ENCODE measurements at places on chromosomes 16 and 17.

DNA sequence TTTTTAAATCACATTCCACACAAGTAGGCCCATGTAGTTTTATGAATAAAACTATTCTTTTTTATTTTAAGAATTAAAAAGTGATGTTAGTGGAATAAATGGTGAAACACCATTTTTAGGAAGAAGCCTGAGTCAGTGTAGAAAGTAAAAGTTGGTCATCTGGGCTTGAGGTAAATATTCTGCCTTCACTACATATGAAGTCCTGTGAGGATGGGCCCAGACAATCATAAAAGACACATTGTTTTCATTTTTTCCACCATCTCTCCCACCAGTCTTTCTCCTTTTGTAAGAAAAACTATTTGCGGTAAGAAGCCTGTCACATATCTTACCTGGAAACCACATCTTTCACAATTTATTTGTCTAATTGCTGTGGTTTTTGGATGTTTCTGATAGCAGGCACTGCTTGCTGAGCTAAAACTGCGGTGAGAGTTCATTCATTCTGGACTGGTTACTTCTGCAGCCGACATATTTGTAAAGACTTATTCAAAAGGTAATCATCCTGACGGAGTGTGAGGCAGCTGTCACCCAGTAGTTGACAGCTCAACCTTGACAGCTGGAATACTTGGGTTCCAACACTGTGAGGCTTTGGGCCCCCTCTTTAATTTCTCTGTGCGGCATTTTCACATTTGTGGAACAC is 10.6 kb upstream of the RFFL start:
- no peak for DNase-seq

DNA sequence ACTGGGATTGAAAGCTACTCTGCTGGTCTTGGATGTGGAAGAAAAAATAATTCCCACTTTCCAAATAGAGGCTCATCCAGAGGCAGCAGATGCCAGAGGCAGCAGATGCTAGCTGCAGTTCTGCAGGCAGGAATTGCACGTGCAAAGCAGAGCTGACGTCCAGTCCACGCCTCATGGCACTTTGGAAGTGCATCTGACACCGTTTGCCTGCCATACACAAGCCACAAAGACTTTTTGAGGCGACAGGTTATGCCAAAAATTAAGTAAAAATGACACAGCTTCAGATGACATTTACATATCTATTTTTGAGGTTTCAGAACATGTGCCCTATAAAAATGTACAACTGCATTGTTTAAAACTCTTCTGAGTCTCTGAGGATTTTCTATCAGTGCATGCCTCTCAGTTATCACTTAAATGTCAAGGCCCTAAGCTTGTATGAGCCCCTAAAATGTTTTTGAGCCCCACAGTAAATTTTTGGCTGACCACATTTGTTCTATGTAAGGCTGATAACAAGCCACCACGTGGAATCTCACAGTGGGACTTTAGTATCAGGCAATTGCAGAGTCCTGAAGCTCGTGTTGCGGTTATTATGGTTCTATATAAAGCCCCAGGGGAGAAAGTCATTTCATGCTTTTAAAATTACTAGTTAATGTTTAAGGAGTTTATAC is 239.2 kb downstream of the PRKCA start:
- peak; percentile 45 for DNase-seq

DNA sequence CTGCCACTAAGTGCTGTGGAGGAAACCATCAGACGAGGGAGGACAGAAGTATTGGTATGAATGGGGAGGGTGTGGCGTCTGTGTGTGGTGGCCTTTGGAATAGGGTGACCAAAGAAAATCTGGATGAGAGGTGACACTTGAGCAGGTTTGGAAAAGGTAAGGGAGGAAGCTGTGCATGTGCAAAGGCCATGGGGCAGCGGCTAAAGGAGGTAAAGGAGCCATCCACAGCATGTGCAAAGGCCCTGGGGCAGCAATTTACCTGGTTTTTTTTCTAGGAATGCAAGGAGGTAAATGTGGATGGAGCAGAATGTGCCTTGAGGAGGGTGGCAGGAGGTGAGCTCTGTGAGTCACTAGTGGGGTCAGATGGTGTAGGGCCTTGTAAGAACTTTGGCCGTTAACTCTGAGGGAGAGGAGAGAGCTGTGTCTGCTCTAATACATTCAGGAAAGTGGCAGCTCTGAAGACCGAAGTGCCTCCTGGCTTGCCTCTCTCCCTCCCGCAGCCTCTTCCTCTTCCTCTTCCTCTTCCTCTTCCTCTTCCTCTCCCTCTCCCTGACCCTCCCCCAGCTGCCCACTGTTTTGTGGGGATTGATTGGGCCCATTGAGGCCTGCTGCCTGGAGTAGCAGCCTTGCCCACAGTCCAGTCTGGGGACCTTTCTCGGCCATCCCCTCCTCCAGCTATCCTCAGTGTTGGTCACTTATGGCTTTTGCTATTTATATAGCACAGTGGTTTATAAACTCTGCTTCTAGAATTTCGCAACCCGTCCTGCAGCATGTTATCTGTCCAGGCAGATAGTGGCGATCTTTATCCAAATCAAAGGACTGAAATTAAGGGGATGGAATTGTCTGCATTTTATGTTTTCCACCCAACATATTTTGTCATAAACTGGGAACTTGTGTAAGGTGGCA is 38.7 kb downstream of the CMIP start:
- no peak for DNase-seq

- DNase-seq, result no peak
Observed at GRCh38 chr17:28180449-28180848, 138.0 kb downstream of the NLK start.

GRCh38 chr16:27595993-27596392 is 46.0 kb downstream of the KATNIP start:
- no peak for DNase-seq

GRCh38 chr16:80569440-80570105 is 28.8 kb downstream of the DYNLRB2 start:
- DNase-seq, result no peak

DNA sequence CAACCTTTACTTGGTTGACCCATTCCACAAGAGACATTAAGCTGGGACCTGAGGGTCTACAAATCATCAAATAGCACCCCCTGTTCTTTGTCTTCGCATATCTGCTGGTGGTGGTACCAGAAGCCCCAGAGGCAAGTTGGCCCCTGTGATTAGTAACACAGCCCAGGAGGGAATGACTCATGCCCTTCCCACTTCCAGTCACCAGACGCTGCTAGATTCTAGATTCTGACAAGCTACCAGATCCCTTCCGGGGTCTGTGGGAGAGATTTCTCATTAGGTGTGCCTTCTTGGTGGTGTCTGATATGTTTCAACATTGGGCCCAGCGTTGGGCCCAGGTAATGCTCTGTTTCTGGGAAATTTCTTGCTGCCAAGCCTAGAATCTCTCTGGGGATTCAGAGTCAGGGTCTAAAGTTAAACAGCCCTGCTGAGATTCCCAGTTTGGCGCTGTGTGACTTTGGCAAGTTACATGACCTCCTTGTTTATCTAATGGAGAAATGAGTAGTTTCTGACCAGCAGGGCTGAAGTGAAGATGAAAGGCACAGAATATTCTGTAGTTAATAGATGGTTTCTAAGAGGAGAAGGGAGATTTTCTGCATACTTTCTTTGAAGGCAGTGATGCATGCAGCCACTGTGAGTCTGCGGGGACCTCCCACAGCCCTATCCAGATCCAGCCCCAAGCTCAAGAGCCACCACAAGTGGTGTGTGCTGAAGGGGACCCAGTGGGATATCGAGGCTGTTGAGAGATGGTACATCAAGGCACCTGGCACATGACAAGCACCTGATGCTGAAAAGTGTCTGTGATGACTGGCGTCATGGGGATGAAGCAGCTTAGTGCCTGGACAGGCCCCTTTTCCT is 3.9 kb downstream of the TRPV2 start:
- peak; percentile 23 for DNase-seq

DNA sequence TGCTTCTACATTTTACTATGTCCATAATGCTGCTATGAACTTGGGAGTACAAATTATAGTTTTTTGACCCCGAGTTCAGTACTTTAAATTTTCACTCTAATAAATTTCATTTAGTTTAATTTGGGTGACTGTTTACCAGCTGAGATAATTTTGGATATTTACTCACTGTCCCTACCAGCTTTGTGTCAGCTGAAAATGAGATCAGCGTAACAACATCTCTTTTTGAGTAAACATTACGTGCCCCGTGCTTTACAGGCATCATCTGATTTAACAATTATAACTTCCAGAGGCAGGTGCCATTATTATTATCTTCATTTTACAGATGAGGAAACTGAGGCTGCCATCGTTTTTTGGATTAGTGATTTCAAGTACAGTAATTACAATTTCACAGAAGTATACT is 15.0 kb downstream of the GFOD2 start:
- DNase-seq, result no peak

GRCh38 chr16:23509782-23510163 is 521 bp downstream of the GGA2 start:
- peak; percentile 50 for DNase-seq

- DNase-seq, result no peak
Observed at GRCh38 chr17:81203136-81203535, 19.6 kb downstream of the CEP131 start.

DNA sequence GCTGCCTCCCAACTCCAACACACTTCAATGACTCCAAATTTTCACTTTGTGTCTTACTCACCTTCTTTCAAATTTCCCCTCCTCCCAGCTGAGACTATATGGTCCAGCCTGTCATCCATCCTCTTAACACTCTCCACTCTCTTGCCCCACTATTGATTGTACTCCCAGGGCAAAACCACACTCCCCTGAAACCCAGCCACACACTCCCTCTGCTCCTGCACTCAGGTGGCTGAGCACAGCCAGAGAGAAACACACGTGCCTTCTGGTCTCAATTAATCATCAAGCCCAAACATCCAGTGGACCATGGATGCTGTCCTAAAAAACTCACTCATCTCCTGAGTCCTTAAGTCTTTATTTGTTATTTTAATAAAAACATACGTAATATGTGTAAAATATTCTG is 1026.4 kb downstream of the KCNJ18 start:
- DNase-seq, result no peak

DNA sequence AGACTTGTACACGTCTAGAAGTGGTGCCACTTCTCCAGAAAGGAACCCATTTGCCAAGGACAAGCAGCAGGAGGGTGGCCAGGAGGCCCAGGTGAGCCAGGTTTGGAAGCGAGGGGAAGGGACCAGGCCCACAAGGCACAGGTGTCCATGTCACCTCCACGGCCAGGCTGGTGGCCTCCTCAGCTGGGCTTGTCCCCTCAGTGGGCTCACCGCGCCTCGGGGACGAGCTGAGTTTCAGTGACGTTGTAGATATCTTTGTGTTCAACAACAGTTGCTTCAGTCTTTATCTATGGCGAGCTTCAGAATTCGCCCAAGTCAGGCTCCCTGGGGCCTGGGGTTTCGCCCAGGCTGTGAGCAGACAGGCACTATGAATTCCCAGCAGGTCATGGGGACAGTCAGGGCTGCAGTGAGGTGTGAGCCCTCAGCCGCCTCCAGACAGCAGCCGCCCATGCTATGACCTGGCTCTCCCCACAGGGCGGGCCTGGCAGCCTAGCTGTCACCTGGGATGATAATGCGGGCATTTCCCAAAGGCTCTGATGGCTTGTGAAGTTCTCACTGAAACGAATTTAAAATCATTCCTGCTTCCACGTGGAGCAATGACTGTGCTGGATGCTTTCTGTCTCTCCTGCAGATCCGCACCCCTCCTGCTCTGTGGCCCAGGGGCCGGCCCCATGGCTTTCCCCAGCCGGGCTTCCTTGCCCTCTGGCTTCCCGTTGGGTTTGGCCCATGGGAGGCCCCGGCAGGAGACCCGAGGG is 89.5 kb downstream of the MRC2 start:
- DNase-seq, result no peak

GRCh38 chr17:78993981-78994671 is 14.4 kb upstream of the LGALS3BP start:
- DNase-seq, result peak; percentile 15

DNA sequence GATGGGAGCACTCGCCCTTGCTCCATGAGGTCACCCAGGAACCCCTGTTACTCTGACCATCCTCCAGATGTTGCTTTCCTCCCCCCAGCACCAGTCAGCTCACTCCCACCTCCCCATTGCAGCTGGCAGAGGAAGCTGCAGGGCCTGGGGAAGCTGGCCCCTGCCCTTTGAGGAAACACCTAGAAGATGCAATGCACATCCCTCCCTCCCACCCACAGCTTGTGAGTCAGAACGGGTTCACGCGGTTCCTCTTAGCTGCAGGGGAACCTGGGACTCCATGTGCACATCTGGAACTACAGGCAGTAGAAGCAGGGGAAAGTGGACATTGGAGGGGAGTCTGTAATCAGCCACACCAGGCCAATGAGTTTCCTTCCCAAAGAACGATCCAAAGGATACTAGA is 96.9 kb downstream of the KATNIP start:
- DNase-seq, result no peak

DNA sequence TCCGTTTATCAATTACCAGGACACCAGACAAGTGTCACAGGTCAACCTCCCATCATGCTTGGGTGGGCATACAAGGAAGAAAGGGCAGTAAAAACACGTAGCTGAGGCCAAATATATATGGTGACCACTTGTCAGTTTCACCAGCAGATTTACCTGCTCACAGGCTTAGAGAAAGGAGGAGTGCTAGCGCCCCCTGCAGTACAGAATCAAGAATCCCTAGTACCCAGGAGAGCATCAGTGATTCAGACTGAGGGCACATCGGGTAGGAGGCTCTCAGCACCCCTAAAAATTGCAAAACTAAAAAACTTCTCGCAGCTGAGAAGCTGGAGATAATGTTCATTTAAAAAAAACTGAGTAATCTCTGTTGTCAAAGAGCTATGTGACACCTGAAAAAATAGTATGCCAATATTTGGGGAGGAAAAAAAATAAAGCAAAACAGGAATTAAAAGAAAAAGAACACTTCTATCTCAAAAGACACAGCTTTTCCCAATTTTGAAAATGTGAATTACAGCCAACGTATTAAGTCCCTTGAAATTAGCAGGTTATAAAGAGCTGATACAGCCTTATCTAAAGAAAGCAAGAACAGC is 21.2 kb upstream of the MON1B start:
- peak; percentile 41 for DNase-seq

DNA sequence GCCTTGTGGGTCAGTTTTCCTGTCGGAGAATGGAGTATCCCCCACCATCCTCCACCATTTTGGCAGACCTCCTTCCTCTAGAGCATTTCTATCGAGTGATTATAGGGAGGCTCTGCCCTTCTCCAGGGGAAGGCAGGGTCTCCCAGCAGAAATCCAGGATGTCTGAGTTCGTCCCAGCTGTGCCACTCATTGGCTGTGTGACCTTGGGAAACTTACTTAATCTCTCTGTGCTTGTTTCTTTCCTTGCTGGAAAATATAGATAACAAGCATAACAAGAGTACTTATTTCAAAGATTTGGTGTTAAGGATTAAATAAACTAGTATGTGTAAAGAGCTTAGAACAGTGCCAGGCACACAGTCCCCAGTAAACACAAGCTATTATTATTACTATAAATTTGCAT is 14.8 kb downstream of the ATP2A3 start:
- DNase-seq, result no peak

DNA sequence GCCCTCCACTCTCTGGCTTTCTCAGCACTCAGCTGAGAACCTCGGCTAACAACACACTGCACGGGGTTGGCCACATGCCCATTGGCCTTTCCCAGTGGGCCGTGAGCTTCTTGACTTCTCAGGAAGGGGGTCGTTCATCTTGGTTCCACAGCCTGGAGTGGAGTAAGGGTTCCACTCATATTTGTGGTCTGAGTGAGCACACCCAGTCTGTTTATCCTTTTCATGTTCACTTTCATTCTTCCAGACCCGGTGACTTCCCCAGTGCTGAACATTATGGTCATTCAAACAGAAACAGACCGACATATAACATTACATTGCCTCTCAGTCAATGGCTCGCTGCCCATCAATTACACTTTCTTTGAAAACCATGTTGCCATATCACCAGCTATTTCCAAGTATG is 8.2 kb downstream of the MILR1 start:
- DNase-seq, result no peak

Data from femur (tissue), 1 donor.